ENCODE measurements at places on chromosomes 13 and 19.
A peak's percentile ranks its signal among the peaks of the same experiment; 100 is the strongest.

GRCh38 chr13:42114912-42115311, 66.5 kb downstream of the DGKH start:
- DNase-seq = no peak

- DNase-seq = no peak
Observed at GRCh38 chr13:99960663-99961311, 10.8 kb downstream of the ZIC5 start.

- DNase-seq = peak; percentile 80
Observed at GRCh38 chr19:20051841-20052768, 12.8 kb upstream of the ZNF682 start.

DNA sequence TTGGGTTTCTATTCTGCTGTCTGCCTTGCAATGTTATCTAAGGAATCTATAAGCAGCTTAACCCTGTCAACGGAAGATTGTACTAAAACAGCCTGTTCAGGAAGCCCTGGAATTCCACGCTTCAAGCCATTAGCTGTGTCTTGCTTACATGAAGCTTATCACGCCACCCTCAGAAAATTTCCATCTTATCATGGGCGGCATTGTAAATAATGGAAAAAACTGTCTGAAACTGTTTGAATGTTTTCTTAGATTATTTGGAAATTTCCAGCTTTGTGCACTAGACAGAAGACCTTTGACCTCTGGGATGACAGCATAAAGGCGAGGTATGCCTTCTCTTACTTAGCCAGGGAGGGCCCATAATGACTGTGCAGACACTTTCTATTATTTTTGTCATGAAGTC, 319.7 kb downstream of the KCNRG start:
- DNase-seq = no peak

DNA sequence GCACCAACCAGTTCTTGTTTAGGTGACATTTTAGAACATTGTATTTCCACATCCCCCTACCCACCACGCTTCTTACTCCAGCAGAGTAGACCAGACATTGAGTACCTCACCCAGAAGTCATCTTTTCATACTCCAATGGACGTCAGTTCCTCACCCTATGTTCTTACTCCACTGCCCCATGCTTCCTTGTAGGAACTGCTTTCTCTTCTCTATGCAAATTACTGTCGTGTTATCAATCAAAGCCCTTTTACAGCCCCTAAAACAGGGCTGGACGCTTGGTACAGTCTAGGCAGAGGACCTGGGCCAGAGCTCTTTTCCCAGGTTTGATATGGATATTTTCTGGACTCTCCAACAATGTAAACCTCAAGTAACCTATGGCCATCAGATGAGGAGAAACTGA, 58.2 kb downstream of the USP12 start:
- DNase-seq = no peak

GRCh38 chr13:36829753-36830152, 10.7 kb downstream of the RFXAP start:
- no peak for DNase-seq

DNA sequence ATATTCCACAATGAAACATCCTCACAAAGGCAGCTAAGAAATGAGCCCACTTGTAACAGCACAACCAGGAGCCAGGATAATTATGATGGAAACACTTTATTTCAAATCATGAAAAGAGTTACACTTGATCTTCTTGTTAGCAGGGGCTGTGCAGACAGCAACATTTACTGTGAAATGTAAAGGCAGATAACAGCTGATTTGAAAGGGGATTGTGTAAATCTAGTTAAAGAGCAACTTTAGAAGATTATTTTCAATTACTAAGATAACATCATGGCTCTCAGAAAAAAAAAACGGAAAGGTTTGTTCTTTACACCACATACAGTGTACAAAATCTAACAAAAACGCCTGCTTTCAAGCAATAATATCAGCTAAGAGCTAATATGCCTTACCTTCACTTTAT, 22.4 kb downstream of the ENOX1 start:
- no peak for DNase-seq

DNA sequence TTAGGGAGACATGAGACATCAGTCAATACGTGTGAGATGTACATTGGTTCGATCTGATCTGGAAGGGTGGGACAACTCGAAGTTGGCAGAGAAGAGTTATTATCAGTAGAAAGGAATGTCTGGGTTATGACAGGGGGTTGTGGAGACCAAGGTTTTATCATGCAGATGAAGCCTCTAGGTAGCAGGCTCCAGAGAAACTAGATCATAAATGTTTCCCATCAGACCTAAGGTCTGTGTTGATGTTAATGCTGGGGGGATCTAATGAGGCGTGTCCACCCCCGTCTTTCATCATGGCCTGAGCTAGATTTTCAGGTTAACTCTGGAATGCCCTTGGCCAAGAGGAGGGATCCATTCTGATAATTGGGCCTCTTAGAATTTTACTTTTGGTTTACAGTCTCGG, 187.0 kb upstream of the KL start:
- DNase-seq = no peak

GRCh38 chr13:113650731-113651148, 7.3 kb downstream of the ATP4B start:
- no peak for DNase-seq

- DNase-seq = no peak
Observed at GRCh38 chr13:35014606-35015213, 72.6 kb downstream of the NBEA start.

GRCh38 chr13:73657821-73658540, 476.2 kb downstream of the KLF12 start:
- DNase-seq = no peak

GRCh38 chr13:80123945-80124344, 217.0 kb downstream of the SPRY2 start:
- no peak for DNase-seq

- no peak for DNase-seq
Observed at GRCh38 chr19:42324655-42325307, 654 bp upstream of the MEGF8 start.

DNA sequence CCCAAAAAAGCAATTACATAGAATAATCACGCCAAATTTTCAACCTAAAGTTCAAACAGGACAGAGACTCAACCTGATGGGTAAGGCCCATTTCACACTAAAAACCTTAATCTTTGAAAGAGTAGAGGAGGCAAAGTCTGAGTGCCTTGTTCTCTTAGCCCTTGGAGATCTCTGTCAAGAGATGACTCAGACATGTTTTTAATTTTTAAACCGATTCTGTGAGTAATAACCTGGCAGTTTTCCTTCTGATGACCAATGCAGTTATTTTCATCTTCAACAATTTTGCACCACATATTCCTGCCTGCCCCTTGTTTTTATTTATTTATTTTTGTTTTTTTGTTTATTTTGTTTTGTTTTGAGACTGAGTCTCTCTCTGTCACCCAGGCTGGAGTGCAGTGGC, 11.5 kb upstream of the TNFSF9 start:
- DNase-seq = no peak

DNA sequence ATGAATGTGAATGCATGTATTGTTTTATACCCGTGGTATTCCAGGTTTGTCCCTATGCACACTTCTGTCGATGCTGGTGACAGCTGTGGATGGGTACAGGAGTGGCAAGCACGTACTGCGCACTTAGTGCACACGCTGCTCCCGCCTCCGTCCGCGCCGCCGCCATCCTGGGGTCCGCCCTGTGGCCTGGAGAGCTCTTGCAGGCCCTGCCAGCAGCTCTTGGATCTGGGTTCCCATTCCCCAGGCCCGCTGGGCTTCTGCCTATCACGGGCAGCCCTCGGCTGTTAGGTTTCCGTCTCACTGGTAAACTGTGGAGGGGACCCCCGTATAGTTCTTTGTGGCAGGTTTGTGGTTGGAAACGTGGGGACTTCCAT, 4.0 kb downstream of the GNA11 start:
- DNase-seq = no peak

DNA sequence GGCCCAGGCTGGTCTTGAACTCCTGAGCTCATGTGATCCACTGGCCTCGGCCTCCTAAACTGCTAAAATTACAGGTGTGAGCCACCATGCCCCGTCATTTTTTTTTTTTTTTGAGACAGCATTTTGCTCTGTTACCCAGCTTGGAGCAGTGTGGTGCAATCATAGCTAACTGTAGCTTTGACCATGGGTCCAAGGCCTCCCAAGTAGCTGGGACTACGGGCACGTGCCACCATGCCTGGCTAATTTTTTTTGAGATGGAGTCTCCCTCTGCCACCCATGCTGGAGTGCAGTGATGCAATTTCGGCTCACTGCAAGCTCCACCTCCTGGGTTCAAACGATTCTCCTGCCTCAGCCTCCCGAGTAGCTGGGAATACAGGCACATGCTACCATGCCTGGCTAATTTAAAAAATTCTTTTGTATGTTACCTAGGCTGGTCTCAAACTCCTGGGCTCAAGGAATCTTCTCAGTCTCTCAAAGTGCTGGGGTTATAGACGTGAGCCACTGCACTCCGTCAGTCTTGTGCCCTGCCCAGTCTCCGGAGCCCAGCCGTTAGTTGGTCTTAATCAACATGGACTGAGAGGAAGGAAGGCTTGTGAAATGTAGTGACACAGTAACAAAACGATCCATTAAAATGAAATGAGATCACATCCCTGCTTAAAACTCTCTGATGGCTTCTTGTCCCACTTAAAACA, 1.4 kb upstream of the LRG1 start:
- no peak for DNase-seq

- DNase-seq = no peak
Observed at GRCh38 chr13:44389060-44389666, 15.5 kb downstream of the SERP2 start.

- DNase-seq = no peak
Observed at GRCh38 chr13:113981194-113981605, 7.3 kb upstream of the C13orf46 start.

- DNase-seq = peak; percentile 52
Observed at GRCh38 chr19:58355908-58356765, 2.8 kb upstream of the A1BG start.

GRCh38 chr13:91482427-91482826, 84.0 kb downstream of the GPC5 start:
- DNase-seq = no peak

DNA sequence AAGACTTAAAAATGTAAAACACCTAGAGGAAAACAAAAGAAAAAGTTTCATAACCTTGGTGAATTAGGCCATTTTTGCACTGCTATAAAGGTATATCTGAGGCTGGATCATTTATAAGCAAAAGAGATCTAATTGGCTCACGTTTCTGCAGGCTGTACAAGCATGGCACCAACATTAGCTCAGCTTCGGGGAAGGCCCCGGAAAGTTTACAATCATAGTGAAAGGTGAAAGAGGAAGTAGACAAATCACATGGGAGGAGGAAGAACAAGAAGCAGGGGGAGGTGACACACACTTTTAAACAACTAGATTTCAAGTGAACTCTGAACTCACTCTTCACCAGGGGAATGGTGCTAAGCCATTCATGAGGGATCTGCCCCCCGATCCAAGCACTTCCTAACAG, 1358.5 kb upstream of the PCDH9 start:
- DNase-seq = no peak

- peak; percentile 29 for DNase-seq
Observed at GRCh38 chr19:46426506-46427162, 2.1 kb downstream of the PNMA8C start.

- no peak for DNase-seq
Observed at GRCh38 chr19:28549680-28550277, 663.2 kb downstream of the UQCRFS1 start.

DNA sequence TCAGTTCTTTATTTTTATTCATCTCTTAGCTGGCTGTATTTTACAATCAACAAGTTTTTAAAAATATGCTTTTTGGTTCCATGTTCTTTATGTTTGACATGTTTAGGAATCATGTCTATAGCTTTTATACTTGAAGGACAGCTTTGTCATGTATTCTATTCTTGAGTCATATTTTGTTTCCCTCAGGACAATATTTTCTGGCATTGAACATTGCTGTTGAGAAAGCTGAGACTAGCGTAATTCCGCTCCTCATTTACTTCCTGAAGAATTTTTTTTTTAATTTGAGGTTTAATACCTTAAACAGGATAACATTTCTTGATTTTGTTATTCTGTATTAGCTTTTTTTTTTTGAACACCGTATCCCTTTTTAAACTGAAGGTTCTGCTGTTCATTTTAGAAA, 53.2 kb downstream of the RB1 start:
- DNase-seq = no peak

- no peak for DNase-seq
Observed at GRCh38 chr19:3932931-3933810, at the start of gene NMRK2. Gene NMRK2, plus strand, starts transcription at chr19:3933069. Its CDS starts 603 bp downstream, at chr19:3933672.

GRCh38 chr19:40421993-40422747, 3.6 kb downstream of the SERTAD1 start:
- DNase-seq = no peak

DNA sequence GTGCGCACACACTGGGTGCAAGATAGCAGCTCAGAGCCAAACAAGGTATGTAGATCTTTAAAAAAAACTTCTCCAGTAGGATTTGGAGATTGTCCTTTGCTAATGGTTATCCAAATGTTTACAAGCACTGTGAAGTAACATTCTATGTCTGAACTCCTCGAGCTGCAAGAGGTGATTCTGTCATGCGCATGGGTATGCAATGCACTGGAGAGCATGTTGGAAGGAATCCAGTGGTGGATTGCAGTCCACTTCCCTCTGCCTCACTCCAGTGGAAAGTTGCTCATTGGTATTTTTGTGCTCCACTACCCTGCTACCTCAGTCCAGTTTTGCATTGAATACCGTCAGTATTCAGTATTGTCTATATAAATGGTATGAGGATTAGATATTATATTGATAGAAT, 132.1 kb downstream of the ATP8A2 start:
- DNase-seq = no peak

DNA sequence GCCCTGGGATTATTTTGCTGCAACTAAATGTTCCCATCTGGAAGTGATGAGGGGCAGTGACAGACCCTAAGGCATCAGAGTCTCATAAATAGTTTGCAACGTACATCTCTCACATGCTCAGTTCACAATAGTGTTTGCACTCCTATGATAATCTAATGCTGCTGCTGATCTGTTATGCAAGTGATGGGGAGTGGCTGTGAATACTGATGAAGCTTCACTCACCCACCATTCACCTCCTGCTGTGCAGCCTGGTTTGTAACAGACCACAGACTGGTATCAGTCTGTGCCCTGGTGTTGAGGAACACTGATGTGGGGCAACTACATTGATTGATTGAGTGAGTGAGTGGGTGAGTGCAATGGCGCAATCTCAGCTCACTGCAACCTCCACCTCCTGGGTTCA, 54.9 kb downstream of the ZNF726 start:
- no peak for DNase-seq

Measured in CD4-positive, alpha-beta T cell treated with Interleukin-17A for 4 hours (primary cell).